CD4-positive, alpha-beta T cell treated with Interleukin-1 beta for 1 hour (primary cell): ENCODE measurements at places on chromosomes 16 and 17.

DNA sequence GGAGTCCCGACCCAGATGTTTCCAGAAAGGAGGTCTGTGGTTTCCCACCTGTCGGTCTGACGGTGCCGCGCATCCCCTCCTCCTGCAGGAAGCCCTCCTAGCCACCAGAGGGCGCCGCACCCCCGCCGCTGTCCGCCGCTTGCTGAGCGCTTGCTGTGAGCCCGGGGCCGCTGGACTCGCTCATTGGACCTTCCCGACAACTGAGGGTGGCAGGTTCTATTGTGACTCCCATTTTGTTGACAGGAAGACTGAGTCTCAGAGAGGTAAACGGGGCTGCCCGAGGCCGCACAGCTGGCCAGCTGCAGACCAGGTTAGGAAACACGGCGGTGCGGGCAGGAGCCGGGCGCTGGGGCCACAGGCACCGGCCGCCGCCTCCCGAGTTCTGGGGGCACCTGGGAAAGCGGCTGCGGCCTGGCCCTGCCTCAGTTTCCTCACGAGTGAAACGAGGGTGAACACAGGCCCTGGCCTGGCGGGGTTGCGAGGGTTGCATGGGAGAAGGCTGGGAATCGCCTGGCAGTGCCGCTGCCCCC is 191.1 kb upstream of the CIBAR2 start:
- DNase-seq: peak; percentile 71

GRCh38 chr16:22296225-22297113 is 740 bp upstream of the POLR3E start:
- DNase-seq: no peak

DNA sequence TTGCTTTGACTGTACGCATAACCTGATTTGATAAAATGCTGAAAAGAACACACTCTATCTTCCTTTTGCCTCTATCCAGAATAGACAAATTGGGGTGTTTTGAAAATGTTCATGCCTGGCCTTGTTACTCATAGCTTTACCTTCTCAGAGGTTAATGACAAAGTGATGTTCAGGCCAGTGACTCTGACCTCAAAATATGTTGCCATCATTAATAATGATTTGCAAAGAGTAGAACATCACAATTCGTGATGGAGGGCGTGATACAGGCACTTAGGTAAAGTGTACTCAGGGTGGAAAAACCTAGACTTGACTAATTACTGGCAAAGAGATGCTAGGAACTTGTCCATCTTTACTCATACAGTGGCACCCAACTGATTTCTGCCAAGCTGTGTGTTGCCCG is 656.6 kb upstream of the SOX9 start:
- no peak for DNase-seq

DNA sequence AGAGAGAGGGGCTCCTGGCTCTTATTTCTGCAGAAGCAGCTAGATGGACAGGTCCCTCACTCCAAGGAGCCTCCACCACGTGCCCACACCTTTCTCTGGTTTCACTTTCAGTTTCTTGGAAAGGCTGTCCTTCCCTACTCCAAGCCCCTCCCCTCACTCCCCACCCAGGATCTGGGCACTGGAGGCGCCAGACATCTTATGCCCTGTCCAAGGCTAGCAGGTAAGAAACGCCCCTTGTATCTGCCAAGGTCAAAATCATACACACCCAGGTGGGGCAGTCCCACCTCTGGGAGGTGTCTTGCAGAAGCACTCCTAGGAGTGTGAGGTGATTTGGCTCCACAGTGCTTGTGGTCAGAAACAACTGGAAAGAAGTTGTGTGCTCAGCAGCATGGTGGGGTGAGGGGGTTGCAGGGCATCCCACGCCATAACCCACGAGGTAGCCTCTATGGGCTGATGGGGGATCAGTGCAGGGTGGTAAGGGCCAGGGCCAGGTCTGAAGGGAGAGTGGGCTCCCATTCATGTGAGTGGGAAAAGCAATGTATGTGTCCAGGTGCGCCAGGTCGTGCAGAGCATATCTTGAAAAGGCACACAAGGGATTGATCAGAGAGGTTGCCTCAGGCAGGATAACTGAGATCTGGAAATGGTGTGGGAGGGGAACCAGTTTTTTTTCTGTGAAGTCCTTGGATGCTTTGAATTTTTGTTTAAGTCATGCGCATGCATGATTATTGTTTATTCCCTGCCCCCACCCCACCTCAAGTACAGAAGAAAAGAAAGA is 31.8 kb upstream of the PRM1 start:
- peak; percentile 43 for DNase-seq

DNA sequence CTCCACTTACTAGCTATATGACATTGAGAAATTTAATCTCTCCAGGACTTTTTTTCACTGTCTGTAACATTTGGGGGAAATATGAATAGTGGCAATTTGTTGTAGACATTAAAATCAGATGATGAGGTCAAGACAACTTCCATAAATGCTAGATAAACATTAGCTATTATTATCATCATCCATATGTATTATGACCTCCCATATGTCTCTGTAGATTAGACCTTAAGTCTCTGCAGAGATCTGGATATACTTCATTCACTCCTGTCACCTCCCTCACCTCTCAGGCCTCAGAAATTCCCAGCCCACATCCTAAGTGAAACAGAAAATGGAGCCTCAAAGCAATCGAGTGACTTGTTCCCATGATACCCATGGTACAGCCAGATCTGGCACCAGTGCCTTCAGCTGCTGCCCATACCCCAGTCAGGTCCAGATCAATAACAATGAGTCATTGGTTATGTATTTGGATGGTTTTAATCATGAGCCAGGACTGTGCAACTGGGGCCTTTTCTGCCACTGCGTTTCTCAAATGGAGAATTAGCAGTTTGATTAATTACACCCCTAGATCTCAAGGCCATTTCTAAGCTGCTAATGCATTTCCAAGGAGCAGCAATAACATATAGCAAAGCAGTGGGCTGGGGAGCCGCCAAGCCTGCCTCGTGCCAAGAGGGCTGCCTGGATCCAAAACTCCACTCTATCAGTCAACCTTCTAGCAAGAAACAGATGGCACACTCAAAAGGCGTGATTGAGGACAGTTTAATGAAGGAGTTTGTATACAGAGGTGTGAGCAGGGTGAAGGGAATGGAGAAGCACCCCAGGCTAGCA is 2.6 kb upstream of the FDXR start:
- no peak for DNase-seq

GRCh38 chr17:27550974-27551505 is 79.9 kb upstream of the LGALS9 start:
- DNase-seq: no peak

DNA sequence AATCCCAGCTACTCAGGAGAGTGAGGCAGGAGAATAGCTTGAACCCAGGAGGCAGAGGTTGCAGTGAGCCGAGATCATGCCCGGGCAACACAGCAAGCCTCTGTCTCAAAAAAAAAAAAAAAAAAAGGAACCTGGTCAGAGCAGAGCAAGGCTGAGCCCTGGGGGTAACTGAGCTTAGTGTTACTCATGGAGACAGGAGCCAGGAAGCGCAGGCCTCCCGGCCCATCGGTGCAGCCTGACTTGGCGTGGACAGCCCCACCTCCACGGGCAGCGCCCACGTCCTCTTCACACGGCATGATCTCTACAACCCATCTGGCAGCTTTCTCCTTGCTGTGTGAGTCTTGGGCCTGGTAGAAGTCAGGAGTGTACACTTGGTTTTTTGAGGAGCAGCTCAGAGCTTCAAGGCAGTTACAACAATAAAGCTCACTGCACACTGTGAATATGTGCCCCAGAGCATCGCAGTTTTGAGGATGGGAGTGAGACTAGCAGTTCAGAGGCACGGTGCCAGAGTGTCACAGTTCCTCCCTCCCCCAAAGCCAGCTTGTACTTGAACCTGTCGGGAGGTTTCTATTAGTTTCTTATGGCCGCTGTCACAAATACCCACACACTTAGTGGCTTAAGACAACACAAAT is 129.9 kb downstream of the RAP1GAP2 start:
- DNase-seq: no peak

DNA sequence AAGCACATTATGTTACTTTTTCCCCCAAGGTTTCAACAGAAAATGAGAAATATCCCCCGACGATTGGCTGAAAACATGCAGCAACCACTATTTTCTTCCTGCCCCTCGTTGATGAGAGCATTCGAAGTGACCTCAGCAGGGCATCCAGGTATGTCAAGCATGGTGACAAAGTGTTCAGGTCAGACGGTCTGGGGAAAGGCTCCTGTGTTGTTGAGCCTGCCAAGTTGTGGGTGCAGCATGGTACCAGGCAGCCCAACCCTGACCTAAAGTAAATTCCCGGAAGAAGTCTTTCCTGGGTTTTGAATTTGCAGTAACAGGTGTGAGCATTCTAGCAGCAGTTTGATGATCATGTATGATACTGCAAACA is 51.7 kb upstream of the SEC14L1 start:
- no peak for DNase-seq

GRCh38 chr17:32174889-32175288 is 32.6 kb downstream of the RHOT1 start:
- no peak for DNase-seq

DNA sequence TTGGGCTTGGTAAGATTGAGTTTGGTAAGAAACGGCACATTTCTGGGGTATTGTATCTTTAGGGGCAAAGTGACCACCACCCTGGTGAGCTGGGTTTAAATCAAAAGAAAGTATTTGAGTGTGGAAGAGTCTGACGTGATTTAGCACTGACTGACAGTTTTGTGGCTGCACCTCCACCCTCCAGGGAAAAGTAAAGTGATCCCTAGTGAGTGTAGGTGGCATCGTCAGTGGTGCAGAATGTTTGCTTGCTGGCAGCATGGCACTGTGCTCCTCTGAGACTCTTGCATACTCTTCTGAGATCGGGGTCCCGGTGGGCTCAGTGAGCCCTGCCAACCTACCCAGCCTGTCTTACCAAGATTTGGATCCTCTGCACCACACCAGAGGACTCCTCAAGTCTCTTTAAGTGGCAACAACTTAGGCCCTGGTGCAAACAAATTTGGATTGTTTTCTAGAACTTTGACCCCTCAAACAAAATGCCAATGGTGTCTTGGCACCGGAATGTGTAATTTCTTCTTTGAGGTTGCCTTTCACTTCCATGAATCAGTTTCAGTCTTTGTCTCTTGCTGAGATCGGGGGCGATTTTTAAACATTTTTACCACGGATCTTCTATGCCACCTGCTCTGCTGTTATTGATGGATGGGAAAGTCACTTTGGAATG is 2.8 kb downstream of the PRKCB start:
- DNase-seq: no peak

- no peak for DNase-seq
Measured at GRCh38 chr17:66450008-66450851, 147.8 kb downstream of the PRKCA start.

DNA sequence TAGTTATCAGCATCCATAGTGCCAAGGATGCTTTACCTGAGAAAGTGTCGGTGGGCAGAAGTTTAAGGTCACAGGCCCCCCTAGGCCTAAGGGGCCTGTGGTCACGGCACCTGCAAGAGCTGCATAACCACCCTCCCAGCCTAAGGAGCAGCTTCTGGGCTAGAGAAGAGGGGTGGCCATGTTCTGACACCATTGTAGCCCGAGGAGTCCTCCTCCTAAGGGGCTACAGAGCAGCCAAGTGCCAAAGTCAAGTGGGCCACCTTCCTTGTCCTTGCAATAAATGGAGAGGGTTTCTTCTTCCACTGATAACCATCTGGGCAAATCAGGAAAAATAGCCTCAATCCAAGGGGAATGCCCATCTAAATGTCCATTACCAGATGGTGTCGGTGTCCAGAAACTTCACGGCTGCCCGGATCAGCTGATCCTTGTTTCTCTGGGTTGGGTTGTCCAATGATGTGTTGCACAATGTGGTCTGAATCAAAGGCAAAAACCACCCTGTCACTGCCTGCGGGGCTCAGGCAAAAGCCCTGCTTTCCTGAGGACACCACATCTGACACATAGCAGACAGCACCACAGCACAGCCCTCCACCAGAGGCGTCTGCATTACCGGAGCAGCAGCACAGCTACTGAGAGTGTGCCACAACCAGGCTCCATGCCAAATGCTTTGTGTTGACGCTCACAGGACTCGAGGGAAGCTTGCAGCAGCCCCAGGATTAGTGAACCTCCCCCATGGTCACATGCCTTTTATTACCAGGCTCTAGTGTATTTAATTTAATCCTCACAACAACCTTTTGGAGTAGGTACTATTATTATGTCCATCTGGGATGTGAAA is 12.8 kb downstream of the ATPAF2 start:
- DNase-seq: peak; percentile 17

DNA sequence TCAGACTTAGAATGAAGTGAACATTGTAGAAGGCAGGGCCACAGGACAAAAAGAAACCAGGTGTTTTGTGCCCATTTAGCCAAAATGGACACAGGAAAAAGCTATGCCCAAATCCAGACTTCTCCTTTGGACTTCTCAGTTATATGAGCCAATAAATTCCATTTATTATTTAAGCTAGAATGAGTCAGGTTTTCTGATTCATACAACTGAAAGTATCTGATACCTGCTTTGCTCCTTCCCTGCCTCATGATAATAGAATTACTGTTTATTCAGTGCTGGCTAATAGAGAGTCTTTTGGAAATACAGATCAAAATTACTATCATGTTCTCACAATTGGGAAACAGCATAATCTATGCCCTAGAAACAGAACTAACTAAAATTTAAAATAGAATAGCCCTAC is 8.7 kb upstream of the CPD start:
- DNase-seq: no peak

- DNase-seq: no peak
Measured at GRCh38 chr16:76535-77272, 1.3 kb upstream of the MPG start.

DNA sequence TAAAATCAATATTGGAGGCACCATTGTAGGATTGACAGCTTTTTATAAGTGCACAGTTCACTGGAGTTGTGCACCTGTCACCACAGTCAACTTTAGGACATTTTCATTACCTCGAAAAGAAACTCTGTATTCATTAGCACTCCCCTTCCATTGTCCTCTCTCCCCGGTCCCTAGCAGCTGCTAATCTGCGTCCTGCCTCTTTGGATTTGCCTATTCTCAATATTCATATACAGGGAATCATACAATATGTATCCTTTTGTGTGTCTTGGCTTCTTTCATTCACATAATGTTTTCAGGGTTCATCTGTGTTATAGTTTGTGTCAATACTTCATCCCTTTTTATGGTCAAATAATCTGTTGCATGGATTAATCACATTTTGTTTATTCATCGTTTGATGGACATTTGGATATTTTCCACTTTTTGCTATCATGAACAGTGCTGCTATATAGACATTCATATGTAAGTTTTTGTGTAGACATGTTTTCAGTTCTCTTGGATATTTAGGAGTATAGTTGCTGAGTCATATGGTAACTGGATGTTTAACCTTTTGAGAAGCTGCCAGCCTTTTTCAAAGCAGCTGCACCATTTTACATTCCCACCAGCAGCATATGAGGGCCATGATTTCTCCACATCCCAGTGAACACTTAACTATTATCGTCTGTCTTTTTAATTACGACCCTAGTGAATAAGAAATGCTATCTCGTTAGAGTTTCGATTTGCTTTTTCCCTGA is 9.8 kb downstream of the DNAJA3 start:
- no peak for DNase-seq

DNA sequence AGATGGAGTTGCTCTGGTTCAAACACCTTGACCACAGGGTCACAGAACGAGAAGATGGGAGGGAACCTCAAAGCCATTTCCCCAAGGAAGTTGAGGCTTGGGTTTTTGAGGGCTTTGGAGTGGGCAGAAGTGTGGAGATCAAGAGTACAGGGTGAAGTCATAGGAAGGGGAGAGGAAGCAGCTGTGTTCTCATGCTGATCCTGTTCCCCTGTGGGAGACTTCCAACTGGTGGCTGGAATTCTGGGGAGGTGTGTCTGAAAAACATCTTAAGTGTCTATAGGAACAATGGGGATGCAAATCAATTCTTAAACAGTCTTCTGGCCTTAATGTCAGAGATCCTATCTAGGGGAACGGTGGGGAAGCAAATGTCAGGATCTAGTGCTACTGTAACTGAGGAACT is 38.8 kb upstream of the HSBP1 start:
- no peak for DNase-seq

- DNase-seq: no peak
Measured at GRCh38 chr16:89123001-89123830, 29.6 kb downstream of the ACSF3 start.

- no peak for DNase-seq
Measured at GRCh38 chr17:83050651-83051395, 28.6 kb upstream of the METRNL start.
